ENCODE measurements at places on chromosomes 16 and 17.

- peaks cover 47% of the 10 kb centered on the region for H3K4me1 ChIP-seq
- no peaks in the 10 kb centered on the region for H3K36me3 ChIP-seq
- no peak overlapping the region for H3K4me3 ChIP-seq
These were observed 216.7 kb downstream of the C16orf78 start for GRCh38 chr16:49590166-49590871.

- no peak overlapping the region for H3K4me3 ChIP-seq
- H3K36me3 ChIP-seq: no peaks in the 10 kb centered on the region
- H3K27ac ChIP-seq: no peak overlapping the region
- no peaks in the 10 kb centered on the region for H3K27me3 ChIP-seq
- no peaks in the 10 kb centered on the region for H3K4me1 ChIP-seq
These were observed 10.7 kb upstream of the ZNF19 start for GRCh38 chr16:71499775-71500364.

GRCh38 chr16:35447010-35447558 is 1987.7 kb downstream of the TP53TG3F start:
- H3K4me1 ChIP-seq: no peaks in the 10 kb centered on the region
- no peaks in the 10 kb centered on the region for H3K27me3 ChIP-seq
- DNase-seq: no peak
- H3K4me3 ChIP-seq: no peak overlapping the region

- DNase-seq: no peak
- H3K27me3 ChIP-seq: no peaks in the 10 kb centered on the region
- H3K4me3 ChIP-seq: no peak overlapping the region
- peak overlapping the region; percentile 85 for H3K27ac ChIP-seq
These were observed 7.1 kb downstream of the SOX8 start for GRCh38 chr16:988471-989353.

DNA sequence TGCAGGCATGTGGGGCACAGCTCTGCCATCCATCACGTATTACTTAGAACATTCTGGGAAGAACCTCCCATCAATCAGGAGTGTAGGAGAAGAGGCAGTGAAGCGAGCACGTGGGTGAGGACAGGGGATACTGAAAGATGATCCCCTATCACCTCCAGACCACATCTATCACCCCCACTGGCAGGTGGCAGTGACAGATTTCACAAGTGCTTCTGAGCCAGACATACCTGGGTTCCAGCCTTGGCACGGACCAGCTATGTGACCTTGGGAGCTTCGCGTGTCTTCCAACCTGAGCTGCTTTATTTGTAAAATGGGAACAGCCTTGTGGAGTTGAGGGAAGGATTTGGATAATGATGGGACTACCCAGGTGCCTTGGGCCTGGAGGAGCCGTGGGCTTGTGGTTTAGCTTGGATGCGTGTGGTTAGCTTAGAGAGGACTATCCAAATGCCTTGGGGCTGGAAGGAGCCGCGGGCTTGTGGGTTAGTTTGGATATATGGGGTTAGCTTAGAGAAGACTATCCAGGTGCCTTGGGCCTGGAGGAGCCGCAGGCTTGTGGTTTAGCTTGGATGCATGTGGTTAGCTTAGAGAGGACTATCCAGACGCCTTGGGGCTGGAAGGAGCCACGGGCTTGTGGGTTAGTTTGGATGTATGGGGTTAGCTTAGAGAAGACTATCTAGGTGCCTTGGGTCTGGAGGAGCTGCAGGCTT is 206.4 kb downstream of the ENGASE start:
- no peak overlapping the region for H3K27ac ChIP-seq
- no peak for DNase-seq
- H3K4me1 ChIP-seq: peaks cover 13% of the 10 kb centered on the region
- peaks cover 13% of the 10 kb centered on the region for H3K36me3 ChIP-seq
- no peak overlapping the region for H3K4me3 ChIP-seq

DNA sequence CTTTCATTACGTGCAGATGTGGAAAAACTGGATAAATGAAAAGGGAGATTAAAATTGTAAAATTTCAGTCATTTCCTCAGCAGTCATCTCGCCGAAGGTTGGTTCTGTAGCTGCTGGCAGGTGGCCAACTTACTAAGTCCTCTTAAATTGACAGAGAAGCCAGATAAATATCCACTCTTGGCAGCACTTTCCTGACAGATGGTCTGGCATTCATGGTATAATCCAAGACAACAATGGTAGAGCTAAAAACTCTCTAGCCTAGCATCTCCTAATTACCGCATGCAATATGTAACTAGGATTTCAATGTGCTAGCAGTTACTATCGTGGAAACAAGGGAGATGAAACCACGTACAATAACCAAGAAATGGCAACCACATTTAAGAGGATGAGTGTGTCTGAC is 306.3 kb downstream of the CNTNAP4 start:
- DNase-seq: peak; percentile 31
- no peaks in the 10 kb centered on the region for H3K27me3 ChIP-seq
- H3K4me1 ChIP-seq: no peaks in the 10 kb centered on the region
- H3K36me3 ChIP-seq: no peaks in the 10 kb centered on the region
